SW480 (cell line): ENCODE measurements at places on chromosomes 1 and 21.

DNA sequence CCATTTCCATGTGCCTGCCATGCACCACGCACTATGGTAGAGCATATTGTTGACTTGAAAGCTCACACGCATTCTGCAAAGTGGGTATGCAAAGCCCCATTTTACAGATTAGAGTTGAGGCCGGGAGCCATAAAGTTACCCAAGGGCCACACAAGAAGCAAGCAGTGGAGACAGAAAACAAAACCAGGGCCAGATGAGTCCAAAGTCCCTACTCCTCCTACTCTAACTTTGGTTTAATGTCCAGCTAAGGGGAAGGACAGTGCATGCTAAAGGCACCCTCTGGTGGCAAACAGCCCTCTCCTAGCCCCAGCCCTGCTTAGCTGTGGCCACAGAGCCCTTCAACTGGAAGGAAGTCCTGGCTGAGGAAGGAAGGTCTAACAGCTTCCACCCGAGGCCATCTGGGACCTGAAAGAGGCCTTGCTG is 74.9 kb downstream of the SLC66A1 start:
- no peak for DNase-seq

- peak; percentile 65 for DNase-seq
Observed at GRCh38 chr1:25875154-25875855, at the start of gene PAQR7. TSS of gene PAQR7 (minus strand) at chr1:25875708. CDS start at chr1:25863839, 11,869 bp downstream.

DNA sequence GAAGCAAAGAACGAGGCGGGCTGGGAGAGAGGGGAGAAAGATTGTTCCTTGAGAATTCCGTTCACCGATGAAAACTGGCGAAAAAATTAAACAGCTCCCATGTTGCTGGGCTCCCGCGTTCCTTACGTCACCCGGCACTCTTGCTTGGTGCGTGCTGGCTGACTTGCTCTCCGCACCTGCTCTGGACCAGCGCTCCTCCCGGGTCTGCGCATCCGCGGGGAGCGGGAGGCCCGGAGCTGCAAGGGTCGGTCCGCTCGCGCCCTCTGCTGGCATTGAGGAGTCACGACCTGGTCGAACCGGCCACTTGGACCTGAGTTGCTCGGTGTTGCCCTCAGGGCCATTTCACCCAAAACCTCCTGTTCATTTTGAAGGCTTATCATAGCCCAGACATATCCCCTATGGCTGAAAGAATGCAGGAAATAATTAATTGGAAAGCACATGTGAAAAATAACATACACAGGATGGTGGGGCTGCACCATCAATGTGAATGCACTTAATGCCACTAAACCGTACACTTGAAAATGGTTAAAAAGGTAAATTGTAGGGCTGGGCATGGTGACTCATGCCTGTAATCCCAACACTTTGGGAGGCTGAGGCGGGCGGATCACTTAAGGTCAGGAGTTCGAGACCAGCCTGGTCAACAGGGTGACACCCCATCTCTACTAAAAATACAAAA is 98.9 kb upstream of the BACE2 start:
- peak; percentile 83 for DNase-seq

DNA sequence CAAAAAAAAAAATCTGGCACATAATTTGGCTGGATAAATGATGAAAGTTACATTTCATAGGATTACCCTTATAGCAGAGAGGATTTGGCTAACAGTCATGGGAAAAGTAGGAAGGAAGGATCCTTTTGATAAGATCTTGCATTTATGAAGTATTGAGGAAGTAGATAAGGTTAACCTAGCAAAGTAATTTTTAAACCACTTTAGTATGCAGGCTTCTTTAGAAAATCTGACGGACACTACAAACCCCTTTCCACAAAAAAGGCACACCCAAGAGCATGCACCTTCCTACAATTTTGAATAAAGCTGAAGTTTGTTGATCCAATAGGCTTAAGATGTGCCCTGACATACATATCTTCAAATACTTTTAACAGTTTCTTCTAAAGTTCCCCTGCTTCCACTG is 275.2 kb downstream of the GRIK1 start:
- no peak for DNase-seq

GRCh38 chr1:31310198-31310597 is 13.4 kb downstream of the ZCCHC17 start:
- no peak for DNase-seq

DNA sequence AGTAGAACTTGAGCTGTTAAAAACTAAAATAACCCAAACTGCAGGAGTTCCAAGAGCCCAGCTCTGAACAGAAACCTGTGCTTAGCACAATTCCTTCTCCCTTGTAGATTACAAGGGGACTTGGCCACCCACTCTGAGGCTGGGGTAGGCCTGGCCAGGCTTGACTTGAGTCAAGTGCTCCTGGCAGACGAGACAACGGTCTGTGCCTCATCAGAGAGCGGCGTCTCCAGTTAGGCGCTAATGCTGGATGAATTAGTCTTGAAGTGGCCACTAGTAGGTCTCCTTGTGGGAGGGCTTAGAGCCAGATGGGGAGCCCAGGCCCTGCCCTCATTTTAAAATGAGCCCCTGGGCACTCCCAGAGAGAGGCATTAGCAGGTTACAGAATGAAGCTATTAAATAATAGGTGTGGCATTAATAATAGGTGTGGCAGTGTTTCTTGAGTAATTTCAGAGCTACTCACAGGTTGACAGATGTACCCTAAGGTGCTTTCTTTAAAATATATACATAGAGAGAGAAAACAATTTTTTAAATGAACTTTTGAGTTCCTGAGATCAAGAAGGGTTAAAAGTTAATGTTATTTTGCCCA is 1.1 kb downstream of the EEIG2 start:
- peak; percentile 13 for DNase-seq

DNA sequence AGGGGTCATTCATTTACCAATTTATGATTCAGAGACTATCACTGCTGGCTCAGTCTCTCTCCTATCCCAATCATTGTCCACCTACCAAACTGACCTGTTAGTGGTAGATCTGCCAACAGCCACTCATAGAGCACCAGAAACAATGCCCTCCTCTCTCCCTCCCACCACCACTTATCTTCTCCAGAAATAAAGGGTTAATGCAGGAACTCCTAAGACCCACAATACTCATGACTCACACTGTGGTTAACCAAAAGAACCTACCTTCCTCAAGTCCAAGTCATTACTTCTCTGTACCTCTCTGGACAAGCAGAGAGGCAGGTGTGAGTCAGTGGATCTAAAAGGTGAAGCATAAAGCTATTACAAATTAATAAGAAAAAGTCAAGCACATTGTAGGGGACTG is 40.9 kb upstream of the CAMK1G start:
- peak; percentile 77 for DNase-seq

DNA sequence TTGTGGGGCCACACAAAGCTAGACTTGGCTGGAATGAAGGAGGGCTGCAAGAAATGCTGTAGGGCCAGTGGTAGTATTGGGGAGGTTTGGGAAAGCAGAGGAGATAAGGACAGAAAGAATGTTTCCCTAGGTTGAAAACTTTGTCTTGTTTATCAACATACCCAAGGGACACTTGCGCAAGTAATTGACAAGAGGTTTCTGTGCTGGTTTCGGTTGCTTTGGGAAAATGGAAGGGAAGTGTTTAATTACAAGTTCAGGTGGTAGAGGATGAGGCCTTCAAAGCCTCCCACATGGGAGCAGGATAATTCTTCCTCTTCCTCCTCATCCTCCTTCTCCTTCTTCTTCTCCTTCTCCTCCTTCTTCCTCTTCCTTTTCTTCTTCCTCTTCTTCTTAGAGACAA is 182.1 kb upstream of the LMO4 start:
- DNase-seq, result no peak

GRCh38 chr1:192453360-192453992 is 122.1 kb upstream of the RGS1 start:
- no peak for DNase-seq

GRCh38 chr1:100719490-100719889 is at the start of gene VCAM1:
TSS of gene VCAM1 (plus strand) at chr1:100719742. CDS start at chr1:100719861, 119 bp downstream.
- DNase-seq, result no peak

GRCh38 chr1:236201786-236202185 is 59.4 kb downstream of the GPR137B start:
- DNase-seq, result no peak

- DNase-seq, result no peak
Observed at GRCh38 chr1:181778640-181779260, 282.8 kb downstream of the ZNF648 start.

DNA sequence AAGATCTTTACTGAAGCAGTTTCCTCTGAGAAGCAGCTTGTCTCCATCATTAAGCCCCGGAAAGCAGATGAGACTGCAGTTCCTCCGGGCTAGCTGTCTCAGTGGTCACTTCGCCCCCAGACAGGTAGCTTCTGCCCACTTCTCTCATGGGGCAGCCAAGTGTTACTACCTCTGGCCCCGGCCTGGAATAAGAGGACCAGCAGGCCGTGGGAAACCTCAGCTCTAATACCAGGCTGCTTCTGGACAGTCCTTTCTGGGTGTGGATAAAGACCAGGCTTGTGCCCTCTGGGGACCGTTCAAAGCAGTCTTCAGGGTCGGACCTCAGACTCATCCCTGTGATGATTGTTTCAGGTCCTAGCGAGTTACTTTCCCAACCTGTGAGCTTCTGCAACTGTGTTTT is 54.8 kb downstream of the RUNX3 start:
- DNase-seq, result no peak

DNA sequence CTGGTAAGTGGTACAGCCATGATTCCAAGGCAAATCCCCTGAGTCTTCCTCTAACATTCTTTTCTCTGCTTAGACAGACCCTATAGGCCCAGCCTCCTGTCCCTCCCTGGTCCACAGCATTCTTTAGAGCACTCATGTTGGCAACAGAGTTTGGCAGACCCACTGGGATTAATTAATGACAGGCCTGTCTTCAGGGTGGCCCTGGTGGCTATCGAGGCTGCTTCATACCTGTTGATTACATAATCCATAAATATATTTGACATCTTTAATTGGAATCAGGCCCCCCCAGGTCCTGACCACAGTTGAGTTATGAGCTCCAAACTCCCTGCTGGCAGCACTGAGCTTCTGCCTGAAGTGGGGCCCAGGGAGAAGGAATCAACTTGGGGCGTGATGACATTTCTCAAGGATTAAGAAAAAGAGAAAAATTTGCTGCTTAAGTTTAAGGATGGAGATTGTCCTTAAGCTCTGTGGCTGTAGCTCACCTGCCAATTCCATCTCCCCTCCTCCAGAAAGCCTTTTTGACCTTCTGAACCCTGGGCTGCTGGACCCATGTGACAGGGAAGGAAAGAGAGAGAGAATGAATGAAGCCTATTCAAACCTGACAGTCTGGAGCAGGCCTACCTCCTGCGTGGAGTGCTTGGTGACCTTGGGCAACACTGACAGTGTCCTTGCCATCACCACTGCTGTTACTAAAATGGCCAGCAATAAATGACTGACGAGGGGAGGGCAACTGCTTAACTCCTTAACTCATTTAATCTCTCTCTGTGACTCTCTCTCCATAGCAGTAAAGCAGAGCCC is 156.6 kb downstream of the TRABD2B start:
- no peak for DNase-seq
